ENCODE measurements at places on chromosomes 3 and 15.

- DNase-seq, result no peak
Measured at GRCh38 chr3:45003859-45004258, 22.2 kb upstream of the CLEC3B start.

DNA sequence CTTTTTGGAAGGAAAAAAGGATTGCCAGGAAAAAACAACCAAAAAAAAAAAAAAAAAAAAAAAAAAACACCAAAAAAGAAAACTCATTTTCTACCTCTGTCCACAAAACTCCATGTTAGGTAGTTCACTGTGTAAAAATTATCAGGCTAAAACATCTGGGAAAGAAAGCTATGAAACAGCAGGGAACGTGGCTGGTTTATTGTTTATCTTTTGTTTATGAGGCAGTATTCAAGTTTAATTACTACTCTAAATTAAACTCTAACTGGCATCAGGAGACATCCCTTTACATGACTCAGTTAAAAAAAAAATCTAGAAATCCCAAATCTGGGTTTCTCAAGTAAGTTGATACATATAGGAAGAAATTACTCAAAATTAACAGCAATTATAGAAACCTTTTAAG lies 21.8 kb downstream of the MEIS2 start:
- DNase-seq, result no peak

DNA sequence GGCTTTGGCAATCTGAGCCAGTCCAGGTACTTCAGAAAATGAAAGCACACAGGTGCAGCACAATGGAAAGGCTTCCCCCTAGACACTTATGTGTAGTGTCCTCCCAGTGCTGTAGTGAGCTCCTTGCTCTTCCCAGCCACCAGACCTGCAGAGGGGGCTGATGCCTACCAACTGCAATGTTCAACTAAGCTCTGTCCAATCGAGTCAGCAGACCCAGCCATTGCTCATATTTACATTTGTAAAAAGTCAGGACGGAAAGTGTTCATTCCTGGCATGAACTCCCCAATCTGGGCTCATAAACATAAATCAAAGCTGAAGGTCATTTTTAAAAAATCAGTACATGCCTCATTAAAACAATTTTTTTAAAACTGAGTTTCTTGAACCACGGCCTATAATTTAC lies 73.0 kb downstream of the FOXP1 start:
- no peak for DNase-seq

GRCh38 chr15:89364341-89364740 lies 29.7 kb upstream of the POLG start:
- DNase-seq, result no peak

- no peak for DNase-seq
Measured at GRCh38 chr3:55012091-55012490, 84.2 kb upstream of the LRTM1 start.

DNA sequence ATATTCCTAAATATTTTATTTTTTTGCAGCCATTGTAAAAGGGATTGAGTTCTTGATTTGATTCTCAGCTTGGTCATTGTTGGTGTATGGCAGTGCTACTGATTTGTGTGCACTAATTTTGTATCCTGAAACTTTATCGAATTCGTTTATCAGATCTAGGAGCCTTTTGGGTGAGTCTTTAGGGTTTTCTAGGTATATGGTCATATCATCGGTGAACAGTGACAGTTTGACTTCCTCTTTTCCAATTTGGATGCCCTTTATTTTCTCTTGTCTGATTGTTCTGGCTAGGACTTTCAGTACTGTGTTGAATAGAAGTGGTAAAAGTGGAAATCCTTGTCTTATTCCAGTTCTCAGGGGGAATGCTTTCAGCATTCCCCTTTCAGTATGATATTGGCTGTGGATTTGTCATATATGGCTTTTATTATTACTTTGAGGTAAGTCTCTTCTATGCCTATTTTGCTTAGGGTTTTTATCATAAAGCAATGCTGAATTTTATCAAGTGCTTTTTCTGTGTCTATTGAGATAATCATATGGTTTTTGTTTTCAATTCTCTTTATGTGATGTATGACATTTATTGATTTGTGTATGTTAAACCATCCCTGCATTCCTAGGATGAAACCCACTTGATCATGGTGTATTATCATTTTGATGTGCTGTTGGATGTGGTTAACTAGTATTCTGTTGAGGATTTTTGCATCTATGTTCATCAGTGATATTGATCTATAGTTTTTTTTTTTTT lies 11.4 kb upstream of the SLC9A9 start:
- DNase-seq, result no peak

- DNase-seq, result no peak
Measured at GRCh38 chr3:34106879-34107278, 308.4 kb downstream of the PDCD6IP start.

- no peak for DNase-seq
Measured at GRCh38 chr3:122890720-122891220, 95.9 kb downstream of the SLC49A4 start.

GRCh38 chr15:84398763-84399701 lies 163.5 kb downstream of the GOLGA6L4 start:
- no peak for DNase-seq

DNA sequence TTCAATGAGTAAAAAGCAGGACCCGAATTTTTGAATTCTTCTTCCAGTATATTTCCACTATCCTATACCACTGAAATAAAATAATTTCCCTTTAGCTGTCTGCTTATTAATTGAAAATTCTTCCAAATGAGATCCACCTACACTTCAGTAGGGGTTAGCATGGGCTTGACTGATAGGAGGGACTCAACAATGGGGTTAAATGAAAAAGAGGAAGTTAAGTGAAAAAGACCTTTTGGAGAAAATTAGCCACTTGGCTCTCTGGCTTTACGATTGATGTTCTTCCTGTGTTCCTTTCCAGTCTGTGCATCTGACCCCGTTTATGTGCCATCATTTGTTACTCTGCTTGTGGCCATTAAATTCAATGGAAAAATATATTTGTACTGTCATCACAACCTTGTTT lies 54.0 kb upstream of the GCNT3 start:
- no peak for DNase-seq

DNA sequence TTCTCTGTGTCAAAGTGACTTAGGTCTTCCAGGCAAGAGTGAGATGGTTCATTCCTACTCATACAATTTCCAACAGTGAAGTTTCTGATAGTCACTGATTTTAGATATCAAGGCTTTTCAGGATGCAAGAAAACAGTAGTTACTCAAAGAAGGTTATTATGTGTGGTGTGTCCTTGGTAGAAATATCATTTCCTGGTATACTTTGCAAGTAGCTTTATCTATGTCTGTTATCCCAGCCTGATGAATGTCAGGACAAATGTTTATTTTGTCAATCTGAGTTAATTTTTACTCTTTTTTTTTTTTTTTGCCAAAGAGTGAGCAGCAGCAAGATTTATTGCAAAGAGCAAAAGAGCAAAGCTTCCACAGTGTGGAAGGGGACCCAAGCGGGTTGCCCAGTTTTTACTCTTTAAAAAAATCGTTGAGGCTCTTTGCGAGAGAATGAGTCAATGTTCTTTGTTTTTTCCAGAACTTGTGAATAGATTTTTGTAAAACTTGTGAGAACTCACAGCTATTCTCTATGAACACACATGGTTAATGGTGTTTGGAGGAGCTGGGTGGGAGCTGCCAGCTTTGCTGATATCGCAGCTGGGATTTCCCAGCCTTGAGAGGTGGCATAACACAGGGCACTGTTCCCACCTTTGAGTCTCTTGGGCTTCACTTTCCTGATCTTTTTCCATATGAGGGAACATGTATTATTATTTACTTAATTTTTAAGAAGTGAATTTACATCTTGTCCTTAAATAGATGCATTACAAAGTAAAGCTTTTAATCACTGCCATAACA lies 51.9 kb downstream of the SV2B start:
- DNase-seq, result no peak

DNA sequence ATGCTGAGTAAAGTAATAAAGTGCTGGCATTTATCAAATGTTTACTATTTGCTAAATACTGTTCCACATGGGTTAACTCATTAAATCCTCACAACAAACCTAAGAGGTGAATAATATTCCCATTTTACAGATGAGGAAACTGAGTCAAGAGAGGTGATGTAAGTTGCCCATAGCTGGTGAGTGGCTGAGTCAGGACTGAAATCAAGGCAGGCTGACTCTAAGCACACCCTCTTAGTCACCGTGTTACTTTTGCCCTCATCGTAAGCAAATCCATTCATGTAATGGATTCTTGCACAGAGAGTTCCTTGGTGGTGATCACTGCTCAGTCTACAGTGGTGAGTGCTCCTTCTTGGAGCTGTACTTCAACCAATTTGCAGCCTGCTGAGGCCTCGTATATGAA lies 28.9 kb upstream of the PTX3 start:
- DNase-seq, result no peak

- no peak for DNase-seq
Measured at GRCh38 chr3:196378146-196378841, 40.1 kb upstream of the TM4SF19 start.

GRCh38 chr15:72722071-72722696 lies 36.2 kb downstream of the BBS4 start:
- peak; percentile 15 for DNase-seq

GRCh38 chr3:50737906-50738598 lies 63.3 kb downstream of the DOCK3 start:
- DNase-seq, result no peak

DNA sequence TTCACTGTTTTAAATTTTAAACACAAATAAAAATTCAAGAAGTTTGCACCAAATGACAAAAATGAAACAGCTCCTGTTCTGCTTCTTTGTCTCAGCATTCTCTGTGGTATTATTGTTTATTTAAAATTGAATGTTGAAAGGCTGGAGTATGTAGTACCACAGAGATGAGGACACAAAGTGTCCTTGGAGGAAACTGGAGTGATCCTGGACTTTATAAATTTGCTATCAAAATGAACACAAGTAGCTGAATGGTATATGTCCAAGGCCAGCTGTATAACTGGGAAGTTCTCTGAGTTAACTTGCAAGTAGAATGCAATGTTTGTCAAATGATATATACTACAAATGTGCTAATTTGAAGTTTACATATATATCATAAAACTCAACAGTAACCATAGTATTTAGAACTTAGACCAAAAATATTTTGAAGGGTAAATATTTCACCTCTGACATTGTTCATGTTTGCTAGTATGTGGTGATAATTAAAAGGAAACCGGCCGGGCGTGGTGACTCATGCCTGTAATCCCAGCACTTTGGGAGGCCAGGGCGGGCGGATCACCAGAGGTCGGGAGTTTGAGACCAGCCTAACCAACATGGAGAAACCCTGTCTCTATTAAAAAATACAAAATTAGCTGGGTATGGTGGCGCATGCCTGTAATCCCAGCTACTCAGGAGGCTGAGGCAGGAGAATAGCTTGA lies 12.3 kb downstream of the BTLA start:
- no peak for DNase-seq

DNA sequence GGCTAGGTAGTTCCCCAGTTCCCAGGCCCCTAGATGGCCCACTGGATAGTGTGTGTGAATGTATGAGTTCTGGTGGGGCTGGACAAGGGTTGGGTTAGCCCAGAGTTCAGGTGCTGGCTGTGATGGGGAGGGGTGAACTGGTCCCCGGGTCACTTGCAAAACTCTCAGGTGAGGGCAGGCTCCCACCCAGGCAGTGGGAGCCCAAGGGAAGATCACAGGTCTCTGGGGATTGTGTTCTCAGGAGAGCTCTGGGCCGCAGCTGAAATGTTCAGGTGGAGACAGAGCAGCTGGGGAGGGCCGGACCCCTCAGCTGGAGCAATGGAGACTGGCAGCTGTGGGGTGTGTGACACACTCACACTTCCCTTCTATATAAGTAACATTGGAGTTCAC lies 12.8 kb upstream of the FAM98B start:
- no peak for DNase-seq

GRCh38 chr3:179146911-179147513 lies 1.1 kb upstream of the PIK3CA start:
- DNase-seq, result peak; percentile 45

DNA sequence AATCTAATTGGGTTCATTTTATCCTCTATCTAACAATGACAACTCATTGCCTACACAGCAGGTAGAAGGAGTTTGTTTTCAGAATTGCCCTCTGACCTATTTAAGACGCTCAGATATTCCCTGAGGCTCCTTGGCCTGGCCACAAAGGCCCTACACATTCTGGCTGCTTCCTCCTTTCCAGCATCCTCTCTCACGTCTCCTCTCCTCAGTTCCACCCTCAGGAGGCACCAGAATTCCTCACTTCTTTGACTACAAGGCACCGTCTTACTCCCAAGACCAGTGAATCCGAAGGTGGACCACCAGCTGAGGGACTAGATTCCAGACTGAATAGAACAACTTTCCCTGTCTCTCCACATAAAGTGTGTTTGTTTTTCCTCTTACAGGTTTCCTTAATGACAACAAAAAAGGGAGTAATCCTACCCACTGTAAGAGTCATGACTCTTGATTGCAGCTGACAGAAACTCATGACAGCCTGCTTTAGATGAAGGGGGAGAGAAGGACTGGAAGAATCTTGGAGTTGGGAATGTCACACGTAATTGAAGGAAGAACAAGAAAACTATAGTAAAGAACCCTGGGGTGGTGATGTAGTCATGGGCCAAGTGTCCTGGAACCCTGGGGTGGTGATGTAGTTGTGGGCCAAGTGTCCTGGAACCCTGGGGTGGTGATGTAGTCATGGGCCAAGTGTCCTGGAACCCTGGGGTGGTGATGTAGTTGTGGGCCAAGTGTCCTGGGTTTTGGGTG lies 22.0 kb upstream of the MUC20 start:
- DNase-seq, result peak; percentile 92

- no peak for DNase-seq
Measured at GRCh38 chr3:112122870-112123269, 10.2 kb downstream of the GCSAM start.

DNA sequence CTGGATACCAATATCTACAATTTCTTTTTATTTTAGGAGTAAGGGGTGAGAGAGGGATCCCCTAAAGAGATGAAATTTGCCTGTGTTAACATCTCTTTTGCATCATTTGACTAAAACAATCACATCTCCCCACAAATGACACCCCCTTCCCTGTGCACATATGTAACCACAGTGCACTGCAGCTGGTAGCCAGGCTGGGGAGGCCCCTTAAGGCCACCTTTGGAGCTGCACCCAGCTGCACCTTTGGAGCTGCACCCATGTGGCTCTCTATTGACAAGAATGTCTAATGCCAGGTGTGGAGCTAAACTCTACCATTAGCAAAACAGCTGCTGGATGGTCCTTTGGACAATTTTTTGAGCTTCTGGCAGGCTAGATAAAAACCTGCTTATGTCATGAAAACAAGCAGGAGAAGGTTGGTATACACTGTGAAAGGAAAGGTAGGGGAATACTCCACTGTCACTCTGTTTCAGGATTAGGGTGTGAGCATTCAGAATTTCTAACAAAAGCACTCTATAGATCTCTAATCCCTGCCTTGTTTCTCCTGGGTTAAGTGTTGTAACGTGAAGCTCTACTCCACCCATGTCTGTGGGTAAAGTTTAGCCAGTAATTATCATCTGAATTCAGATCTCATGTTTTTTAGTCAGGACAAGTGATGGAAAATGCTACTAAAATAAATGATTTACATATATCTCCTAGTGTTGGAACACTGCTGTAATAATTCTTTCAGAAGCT lies 52.1 kb downstream of the TFG start:
- no peak for DNase-seq

- no peak for DNase-seq
Measured at GRCh38 chr3:28645149-28645548, 296.5 kb upstream of the AZI2 start.

- DNase-seq, result no peak
Measured at GRCh38 chr3:159273608-159274007, 471.8 kb downstream of the MFSD1 start.
